ENCODE measurements at places on chromosomes 1 and 21.

DNA sequence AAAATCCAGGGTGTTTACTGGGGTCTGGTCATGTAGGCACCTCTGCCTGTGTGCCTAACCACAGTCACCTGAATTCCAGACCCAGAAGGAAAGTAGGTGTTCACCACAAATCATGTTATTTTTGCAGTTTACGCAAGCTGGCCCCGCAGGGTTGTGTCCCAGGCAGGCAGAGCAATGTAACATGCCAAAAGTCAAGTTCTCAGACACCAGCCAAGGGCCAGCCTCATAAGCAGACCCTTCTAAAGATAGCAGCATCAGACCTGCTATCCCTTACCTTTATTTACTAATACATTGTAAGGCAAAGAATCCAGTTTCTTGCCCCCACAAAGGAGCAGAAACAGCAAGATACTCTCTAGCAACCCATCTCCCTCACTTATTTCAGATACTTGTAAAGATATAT, 83.0 kb downstream of the GPR161 start:
- DNase-seq: no peak

DNA sequence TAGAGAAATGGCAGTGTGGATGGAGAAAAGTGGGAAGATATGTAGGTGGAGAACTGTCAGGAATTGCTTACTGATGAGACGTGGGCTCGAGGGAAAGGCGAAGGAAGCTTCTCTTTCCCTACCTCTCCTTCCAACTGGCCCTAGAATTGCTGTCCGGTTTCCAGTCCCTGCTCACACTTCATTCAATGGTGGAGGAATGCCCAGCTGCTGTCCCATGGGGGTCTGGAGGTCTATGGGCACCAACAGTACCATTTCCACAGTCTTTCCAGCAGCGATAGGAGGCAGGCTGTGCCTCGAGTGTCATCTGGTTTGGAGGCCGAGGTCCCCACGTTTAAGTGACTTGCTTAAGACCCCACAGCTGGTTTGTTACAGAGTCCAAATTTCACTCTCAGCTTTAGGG, 31.5 kb upstream of the CD1D start:
- DNase-seq: no peak

DNA sequence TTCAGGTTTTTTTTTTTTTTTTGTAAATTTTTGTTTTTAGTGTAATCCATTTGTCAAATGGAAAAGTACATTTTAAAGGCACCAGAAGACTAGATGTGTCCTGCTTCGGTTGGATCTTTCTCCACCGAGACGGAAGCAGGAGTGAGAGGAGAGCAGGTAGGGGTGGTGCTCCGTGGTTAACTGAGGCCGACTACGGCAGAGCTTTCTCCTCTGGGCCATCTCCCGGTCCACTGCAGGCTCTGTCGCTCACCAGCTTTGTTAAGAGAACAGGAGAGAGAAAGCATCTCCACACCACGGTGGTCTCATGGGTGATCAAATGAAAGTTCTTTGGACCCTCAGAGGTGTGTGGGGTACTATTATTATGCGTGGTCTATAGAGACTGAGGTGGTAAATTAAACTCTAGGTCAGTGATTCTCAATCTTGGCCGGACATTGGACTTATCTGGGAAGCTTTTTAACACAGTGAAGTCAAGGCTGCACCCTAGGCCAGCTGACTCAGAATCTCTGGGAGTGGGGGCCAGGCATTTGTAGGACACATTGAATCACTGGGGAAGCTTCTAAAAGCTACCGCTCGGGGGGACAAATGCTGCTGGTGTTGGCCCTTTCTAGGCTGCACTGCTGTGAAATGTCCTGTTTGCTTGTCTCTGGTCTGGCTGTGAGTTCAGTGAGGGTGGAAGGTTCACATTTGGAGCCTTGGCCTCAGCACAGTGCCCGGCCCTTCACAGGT, 25.0 kb downstream of the ABCA4 start:
- DNase-seq: no peak

DNA sequence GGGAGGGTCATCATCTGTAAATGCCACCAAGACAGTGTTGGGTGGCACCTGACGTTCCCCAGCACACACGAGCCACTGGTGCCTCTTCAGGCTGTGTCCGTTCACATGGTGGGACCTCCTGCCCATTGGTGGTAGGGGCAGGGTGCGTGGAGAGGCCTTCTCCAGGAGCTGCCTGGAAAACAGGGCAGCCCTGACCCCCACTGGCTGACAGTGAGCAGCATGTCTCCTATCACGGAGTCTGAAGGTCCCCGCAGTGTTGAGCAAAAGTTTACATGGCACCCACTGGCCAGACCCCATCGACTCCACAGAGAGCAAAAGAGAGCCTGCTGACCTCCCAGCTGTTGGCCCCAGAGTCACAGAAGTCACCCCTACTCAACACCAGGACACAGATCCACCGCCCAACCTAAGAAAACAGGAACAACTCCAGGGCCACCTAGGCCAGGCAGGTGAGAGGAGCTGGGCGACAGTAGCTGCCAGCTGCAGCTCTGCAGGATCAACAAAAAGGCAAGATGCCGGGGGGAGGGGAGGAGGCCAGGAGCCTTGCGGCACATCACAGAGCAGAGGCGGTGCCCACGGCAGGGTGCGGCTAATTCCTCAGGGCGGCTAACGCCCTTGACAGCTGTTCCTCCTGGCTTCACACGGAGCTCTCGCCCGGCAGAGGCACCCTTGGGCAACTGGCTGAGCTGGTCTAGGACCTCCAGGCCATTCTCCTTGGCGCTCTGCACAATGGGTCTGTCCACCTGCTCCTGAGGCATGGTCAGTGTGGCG, 14.4 kb upstream of the IFI6 start:
- no peak for DNase-seq

- no peak for DNase-seq
These were observed 82.5 kb downstream of the DESI2 start for GRCh38 chr1:244735404-244735803.

- DNase-seq: no peak
These were observed 54.5 kb upstream of the PPM1J start for GRCh38 chr1:112769611-112770010.
